Fibroblast of villous mesenchyme (primary cell): ENCODE measurements at places on chromosomes 11 and 22. TPM values are rescaled to one million over a fixed set of nuclear protein-coding genes. Genes with fewer than 3 reads are reported as not detected.

CASP1 gene
- total RNA-seq, result 31.1 and 37.4 TPM in 2 replicates

LMO2 gene
- under 0.01 TPM in 2 replicates for total RNA-seq

DNA sequence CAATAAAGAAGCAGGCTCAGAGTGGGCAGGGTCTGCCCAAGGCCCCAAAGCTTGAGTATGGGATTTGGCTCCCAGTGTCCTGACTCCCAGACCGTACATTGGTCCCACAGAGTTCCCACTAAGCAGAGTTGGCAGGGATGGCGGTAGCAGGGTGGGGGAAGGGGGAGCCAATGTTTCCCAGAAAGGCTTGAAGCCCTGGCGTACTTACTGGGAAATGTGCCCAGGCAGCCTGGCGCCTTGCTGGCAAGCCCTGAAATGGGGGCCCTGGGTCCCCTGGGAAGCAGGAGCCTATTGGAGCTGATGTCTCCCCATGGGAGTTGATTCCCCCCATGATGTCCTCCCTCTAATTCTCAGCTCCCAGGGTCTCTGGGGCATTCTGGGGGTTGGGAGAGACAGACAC, 9.3 kb downstream of the ARHGEF17 start:
- DNase-seq, result no peak

- peak; percentile 72 for DNase-seq
These were observed 30.3 kb upstream of the WNT7B start for GRCh38 chr22:46007003-46007847.

ANKK1 gene
- under 0.01 TPM in 1 of 2 replicates, not detected in the other for total RNA-seq
